ENCODE measurements at places on chromosomes 3 and 15. TPM values are rescaled to one million over a fixed set of nuclear protein-coding genes. Genes with fewer than 3 reads are reported as not detected.

The PFKFB4 gene
- 9.6 TPM for total RNA-seq

The CAMK2N2 gene
- total RNA-seq: 4.9 TPM

The EPHB3 gene
- 5.6 TPM for total RNA-seq

The PATL2 gene
- not detected for total RNA-seq

The CRABP1 gene
- total RNA-seq: not detected

The DNAH12 gene
- total RNA-seq: not detected

The ANKRD63 gene
- not detected for total RNA-seq

The EPHA6 gene
- not detected for total RNA-seq

The SPINK8 gene
- total RNA-seq: not detected

DNA sequence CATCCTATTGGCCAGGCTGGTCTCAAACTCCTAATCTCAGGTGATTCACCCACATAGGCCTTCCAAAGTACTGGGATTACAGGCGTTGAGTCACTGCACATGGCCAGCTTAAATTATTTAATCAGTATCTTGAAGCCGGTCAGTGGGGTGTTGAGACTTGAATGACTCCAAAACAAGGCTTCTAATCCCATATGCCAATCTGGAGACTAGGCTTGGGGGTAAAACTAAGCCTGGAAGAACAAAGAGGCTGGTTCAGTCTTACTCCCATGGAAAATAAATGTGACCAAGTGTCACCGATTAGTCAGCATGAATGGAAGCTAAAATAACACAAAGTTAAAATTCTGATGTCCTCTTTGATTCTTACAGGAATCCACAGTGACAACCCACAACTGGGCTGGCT, 509.1 kb downstream of the FOXP1 start:
- DNase-seq: no peak

DNA sequence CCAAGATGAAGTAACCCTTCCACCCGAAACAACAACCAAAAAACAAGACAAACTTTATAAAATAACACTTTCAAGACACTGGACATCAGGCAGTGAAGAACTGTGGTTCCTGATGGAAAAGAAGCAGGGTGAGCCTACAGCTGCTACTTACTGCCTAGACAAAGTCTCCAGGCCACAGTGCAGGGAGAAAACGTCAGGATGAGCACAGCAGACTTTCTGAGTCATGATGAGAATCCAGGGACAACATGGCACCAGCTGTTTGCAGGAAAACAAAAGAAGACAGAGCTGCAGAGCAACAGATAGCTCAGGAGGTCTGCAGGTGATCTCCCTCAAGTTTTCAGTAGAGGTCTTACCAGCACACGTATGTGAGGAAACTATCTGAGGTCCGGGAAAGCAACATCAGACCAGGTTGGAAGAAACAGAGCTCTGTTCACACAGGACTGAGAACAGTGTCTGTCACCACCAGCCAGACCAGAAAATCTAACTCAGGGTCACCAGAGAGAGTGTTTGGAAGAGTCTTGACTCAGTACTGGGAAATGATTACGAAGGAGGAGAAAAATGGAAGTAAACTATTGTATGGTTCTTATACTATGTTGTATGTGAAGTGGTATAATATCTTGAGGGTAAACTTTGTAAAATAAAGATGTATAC, 108.9 kb downstream of the ANO10 start:
- DNase-seq: peak; percentile 47

DNA sequence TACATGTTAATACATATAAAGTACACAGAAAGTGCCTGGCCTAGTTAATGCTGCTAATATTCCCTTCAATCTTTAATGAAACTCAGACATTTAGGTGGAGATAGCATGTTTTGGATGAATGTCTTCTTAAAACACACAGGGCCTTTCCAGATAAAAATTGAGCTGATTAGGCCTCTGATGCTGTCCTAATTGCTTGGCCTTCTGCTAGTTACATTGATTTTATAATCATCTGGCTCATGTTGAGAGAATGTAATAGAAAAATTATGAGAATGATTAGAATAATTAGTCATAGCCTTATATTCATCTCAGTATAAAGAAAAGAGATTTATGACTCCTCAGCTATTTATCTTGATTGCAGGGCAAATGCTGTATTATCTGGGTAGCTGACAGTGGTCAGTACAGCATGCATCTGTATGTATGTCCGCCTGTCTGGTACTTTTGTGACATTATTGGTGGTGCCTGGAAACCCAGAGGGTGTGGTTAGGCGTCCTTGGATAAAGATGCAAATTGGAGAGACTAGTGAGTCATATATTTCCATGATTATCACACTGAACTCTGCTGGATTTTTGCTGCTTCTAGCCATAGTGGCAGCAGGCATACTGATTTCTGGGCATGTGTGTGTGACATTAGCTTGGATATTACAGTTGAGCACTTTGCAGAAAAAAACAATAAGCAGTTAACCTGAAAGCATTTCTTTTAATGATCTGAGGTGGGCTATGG, 120.8 kb downstream of the FEZF2 start:
- DNase-seq: peak; percentile 8

DNA sequence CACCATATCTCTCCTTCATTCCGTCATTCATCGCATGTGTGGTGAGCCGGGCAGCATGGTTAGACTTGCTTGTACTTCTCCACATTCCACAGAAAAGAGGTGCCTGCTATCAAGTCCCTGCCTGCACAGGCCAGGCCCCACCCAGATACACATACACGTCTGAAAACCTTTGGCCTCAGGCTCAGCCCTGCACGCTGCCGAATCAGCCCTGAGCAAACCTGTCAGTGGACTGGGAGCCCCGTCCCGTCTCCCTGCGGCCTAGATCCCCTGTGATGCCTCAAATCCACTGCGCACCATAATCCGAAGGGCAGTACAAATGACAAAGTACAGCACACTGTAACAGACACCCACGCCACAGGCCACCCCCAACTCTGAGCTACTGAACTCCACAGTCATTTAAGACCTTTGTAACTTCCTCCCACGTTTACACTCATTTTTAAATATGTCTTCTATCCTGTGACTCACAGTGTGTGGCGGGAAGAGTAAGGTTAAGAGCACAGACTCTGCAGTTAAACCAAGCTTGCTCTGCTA, 67.1 kb downstream of the MB21D2 start:
- DNase-seq: peak; percentile 48

- no peak for DNase-seq
Observed at GRCh38 chr3:138307899-138308298, 21.8 kb downstream of the NME9 start.

DNA sequence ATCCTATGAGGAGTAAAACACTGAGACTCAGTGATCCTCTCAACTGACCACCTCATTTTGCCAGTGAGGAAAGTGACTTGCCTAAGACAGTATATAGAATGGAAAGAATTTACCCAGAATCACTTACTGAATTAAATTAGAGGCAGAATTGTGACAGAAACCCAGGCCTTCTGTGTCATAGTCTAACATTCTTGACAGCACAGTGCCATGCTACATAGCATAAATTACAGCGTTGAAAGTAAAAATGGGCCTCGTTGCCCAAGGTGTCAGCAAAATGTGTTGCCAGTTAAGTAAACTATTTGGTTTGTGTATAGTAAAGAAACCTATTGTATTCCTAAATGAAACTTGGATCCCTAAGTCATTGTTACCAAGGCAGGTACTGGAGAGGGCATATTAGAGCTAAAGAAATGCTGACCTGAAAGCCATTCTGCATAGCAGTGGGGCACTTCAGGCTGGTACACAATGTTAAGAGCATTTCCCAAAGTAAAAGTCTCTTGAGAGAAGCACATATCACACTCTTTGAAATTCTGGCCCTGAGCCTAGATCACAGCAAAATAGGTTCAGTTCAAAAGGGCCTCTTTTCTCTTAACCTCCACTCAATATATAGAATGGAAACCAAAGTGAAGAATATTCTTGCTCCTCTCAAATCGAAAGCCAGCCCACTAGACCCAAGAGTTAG, 53.8 kb downstream of the HMG20A start:
- DNase-seq: no peak

- DNase-seq: no peak
Observed at GRCh38 chr15:41511331-41511898, 2.2 kb downstream of the LTK start.

- DNase-seq: no peak
Observed at GRCh38 chr3:169122416-169122815, 541.1 kb downstream of the MECOM start.

GRCh38 chr3:189308608-189309007, 136.8 kb downstream of the TPRG1 start:
- DNase-seq: no peak

DNA sequence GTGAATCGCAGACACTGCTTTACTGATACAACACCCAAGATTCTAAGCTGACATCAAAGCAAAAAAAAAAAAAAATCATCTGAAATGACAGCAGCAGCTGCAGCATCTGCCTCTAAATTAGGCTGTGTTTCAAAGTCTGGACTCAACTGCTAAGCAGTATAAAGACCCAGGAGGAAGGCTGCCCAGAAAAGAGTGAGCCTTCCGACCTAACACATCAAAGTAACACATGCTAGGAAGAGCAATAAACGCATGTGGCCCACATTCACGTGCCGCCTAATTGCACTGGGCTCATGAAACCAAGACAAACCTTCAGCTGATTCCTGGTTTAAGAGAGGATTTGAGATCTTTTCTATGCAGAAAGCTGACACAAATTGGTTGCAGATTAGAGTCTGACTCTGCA, 317.1 kb downstream of the ZIC4 start:
- DNase-seq: no peak

- DNase-seq: no peak
Observed at GRCh38 chr15:45087513-45087912, 26.5 kb downstream of the DUOX2 start.

GRCh38 chr15:86568378-86568777, 488.7 kb downstream of the AGBL1 start:
- no peak for DNase-seq

DNA sequence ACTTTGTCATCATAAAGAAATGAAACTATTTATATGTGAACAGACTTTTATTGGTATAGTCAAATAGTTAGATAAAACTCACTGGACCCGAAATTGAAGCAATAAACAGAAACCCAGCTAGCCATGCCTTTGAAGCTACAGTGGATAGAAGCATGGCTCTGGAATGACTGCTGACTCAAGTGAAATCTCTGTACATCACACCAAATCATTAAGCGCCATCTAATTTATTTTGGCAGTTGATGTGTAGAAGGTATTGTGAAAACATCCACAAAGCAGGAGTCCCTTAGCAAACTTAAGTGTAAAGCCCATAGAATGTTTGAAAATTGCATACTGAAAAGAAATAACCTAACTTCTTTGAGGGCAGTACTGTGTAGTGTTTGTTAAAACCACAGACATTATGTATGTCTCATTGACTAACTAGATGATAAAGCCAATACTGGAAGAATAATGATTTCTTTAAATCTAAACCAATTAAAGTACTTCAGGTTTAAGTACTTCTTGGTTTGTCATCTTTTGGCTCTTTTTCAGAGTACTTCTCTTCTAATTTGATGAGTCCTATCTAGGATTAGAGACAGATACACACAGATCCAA, 42.8 kb upstream of the FBXL22 start:
- no peak for DNase-seq

DNA sequence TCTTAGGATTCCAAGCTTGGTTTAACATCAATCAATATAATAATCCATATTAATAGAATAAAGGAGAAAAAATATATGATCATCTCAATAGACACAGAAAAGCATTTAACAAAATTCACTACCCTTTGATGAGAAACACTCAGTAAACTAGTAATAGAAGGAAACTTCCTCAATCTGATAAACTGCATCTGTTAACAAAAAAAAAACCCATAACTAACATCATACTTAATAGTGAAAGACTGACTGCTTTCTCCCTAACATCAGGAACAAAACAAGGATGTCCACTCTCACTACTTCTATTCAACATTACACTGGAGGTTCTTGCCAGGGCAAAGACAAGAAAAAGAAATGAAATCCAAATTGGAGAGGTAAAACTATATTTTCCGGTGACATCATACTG, 30.5 kb downstream of the LRRK1 start:
- no peak for DNase-seq

DNA sequence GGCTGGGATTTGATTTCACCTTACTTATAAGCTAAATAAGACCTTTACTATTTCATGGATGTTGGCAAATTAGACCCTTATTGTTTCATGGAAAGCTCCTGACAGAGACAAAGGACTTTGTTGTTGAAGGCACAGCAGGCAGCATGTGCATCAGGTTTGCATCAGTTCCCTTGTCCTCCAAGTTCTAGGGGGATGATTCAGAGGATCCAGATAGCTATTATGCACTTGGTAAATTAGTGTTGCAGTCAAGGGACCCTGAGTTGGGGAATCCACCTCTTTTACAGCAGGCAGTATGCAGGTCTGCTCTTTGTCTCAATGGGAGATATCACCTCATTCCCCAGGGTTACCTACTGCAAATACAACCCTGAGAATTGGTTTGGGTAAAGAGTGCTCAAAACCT, 131.4 kb upstream of the IGSF10 start:
- DNase-seq: no peak

GRCh38 chr15:72486144-72486543, 12.0 kb downstream of the ARIH1 start:
- no peak for DNase-seq

DNA sequence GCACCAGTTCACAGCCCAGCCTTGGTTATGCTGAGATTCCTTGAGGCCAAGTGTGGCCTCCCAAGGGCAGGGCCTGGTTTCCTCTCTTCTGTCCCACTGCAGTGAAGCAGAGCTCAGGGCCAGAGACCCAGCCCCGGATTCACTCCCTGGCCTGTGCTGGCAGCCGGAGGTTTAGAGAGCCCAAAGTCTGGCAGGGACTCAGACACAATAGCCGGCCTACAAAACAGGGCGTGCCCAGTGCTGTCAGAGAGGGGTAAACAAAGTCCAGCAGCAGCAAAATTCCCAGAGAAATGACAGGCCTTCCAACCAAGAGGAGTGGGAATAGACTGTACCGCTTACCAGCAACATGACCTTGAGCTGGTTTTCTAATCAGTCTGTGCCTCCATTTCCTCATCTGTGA, 14.0 kb downstream of the VIPR1 start:
- DNase-seq: no peak

DNA sequence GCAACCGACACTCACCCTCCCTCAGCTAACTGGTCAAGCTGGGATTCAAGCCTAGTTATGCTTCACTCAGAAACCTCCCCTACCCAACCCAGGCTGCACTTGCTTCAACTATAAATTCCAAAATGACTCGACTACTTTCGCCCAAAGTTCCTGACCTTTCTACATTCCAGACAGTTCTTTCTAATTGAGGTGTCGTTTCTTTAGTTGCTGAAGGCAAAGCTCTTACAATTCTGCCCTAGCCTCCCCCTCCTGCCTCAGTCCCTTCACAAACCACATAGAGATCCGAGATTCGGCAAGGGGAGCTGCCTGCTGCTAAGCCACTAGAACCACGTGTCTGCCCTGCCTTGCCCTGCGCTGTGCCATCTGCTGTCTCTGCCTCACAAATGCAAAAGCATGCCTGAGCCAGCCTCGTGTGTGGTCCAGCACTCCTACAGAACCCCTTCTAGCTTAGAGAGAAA, 74.7 kb upstream of the SH3GL3 start:
- DNase-seq: peak; percentile 6

GRCh38 chr3:99639579-99639978, 1.2 kb downstream of the COL8A1 start:
- DNase-seq: no peak

GRCh38 chr3:105823149-105823867, 45.5 kb downstream of the CBLB start:
- peak; percentile 92 for DNase-seq

GRCh38 chr3:193757457-193757856, 164.4 kb downstream of the OPA1 start:
- DNase-seq: no peak

GRCh38 chr3:55860049-55860721, 373.1 kb upstream of the WNT5A start:
- no peak for DNase-seq

GRCh38 chr3:138748190-138748589, 86.5 kb downstream of the PIK3CB start:
- DNase-seq: no peak
